Stomach (tissue), 19 donors: ENCODE measurements at places on chromosomes 4 and X. TPM values are rescaled to one million over a fixed set of nuclear protein-coding genes. Genes with fewer than 3 reads are reported as not detected.

DNA sequence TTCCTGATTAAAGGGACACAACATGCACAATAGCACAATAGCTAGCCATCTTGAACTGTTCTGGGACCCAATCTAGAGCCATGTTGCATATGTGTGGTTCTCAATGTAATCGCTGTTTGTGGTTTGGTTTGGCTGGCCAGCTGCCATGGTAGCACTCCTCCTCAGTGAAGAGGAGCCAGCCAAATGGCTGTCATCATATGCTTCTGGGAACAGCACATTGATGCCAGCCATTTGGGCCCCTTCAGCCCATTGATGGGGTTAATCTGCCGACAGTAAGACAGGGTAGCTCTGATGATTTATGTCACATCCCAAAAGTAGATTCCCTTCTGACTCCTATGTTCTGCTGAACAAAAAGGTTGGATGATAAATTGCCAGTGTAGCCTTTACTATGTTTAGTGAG lies 48.5 kb downstream of the AWAT2 start:
- H3K4me1 ChIP-seq: no peaks in the 10 kb centered on the region
- H3K27me3 ChIP-seq: no peaks in the 10 kb centered on the region
- H3K27ac ChIP-seq: no peak overlapping the region

GRCh38 chrX:108224727-108225621 lies 133.4 kb downstream of the ATG4A start:
- H3K36me3 ChIP-seq: no peaks in the 10 kb centered on the region
- no peak for DNase-seq
- H3K4me1 ChIP-seq: peaks cover 15% of the 10 kb centered on the region
- H3K27me3 ChIP-seq: no peaks in the 10 kb centered on the region

GRCh38 chr4:184313702-184314659 lies 96.3 kb upstream of the ENPP6 start:
- H3K4me1 ChIP-seq: peaks cover 17% of the 10 kb centered on the region
- no peaks in the 10 kb centered on the region for H3K36me3 ChIP-seq

- no peak overlapping the region for H3K4me3 ChIP-seq
- no peaks in the 10 kb centered on the region for H3K27me3 ChIP-seq
- no peak overlapping the region for H3K27ac ChIP-seq
- H3K36me3 ChIP-seq: peaks cover 19% of the 10 kb centered on the region
Measured at GRCh38 chrX:151402719-151403390, 5.8 kb downstream of the VMA21 start.

DNA sequence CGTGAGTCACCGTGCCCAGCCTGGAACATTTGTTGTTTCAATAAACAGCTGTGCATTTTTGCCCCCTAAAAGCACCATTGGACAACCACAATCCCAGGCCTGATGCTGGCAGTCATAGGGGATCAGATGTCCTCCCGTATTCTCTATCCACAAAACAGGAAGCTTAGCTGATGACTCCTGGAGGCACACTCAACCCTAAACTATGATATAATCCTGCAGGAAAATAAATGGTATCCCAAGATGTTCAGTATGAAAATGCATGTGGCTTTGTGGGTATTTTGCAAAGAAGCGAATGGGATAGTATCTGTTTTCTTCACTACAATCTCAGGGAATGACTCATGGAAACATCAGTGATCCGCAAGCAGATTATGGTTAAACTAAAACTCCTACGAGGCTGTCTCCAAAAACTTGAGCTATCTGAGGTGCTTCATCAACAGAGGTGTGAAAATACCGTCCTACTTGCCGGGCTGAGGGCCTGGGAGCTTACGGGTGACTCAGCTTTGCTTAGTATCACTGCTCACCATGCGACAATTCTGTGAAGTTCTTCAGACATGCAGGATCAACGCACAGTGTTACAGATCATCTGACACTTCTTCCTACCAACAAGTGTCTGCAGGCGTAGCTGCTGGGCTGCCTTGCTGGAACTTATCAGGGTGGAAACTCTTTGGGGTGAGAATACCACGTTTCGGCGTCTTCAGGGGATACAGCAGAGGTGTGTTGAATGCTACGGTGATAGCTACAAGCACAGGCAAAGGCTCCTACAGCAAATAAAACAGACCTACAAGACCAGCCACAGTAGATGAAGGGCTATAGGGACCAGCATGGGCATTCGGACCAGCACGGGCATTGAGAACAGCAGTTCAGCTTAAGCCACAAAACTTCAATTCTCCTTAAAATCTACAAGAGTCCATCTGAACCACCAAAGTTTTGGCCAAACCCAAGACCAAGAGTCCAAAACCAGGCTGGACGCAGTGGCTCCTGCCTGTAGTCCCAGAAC lies 148.5 kb downstream of the DHRSX start:
- H3K36me3 ChIP-seq: peaks cover 15% of the 10 kb centered on the region
- no peak overlapping the region for H3K4me3 ChIP-seq
- H3K4me1 ChIP-seq: no peaks in the 10 kb centered on the region
- DNase-seq: no peak

- DNase-seq: peak; percentile 57
- no peaks in the 10 kb centered on the region for H3K27me3 ChIP-seq
- H3K27ac ChIP-seq: no peak overlapping the region
- H3K4me1 ChIP-seq: no peaks in the 10 kb centered on the region
- H3K36me3 ChIP-seq: no peaks in the 10 kb centered on the region
Measured at GRCh38 chrX:139126493-139126892, 404.0 kb upstream of the F9 start.

Gene LIAS
- 16.1 TPM for total RNA-seq

Gene COPS4
- total RNA-seq: 36.4 TPM

Gene AREG
- not detected for total RNA-seq

Gene ARX
- total RNA-seq: 0.18 TPM

Gene PPEF1
- total RNA-seq: not detected

Gene SYP
- total RNA-seq: 1.6 TPM
